ENCODE measurements at places on chromosomes 12 and 14. TPM values are rescaled to one million over a fixed set of nuclear protein-coding genes. Genes with fewer than 3 reads are reported as not detected.

The CD163L1 gene
- total RNA-seq = 0.53 TPM

The OR6C2 gene
- not detected for total RNA-seq

The ZNF140 gene
- 8.9 TPM for total RNA-seq

The ADCY4 gene
- not detected for total RNA-seq

The CCDC184 gene
- total RNA-seq = 2.8 TPM

The SPIC gene
- not detected for total RNA-seq
